Hindlimb muscle (tissue), 1 donor: ENCODE measurements at places on chromosomes 13 and 19. TPM values are rescaled to one million over a fixed set of nuclear protein-coding genes. Genes with fewer than 3 reads are reported as not detected.
A peak's percentile ranks its signal among the peaks of the same experiment; 100 is the strongest.

CXCL17 gene
- not detected for polyA plus RNA-seq

TMPRSS9 gene
- polyA plus RNA-seq = 0.67 TPM

GRCh38 chr19:31070146-31071065 is 278.8 kb downstream of the TSHZ3 start:
- DNase-seq = no peak

- peak; percentile 93 for DNase-seq
Observed at GRCh38 chr19:58059003-58059670, at the start of gene ZNF135. Gene ZNF135 (plus strand): TSS chr19:58059282. CDS start chr19:58060003, 721 bp downstream.

- no peak for DNase-seq
Observed at GRCh38 chr13:63481334-63481733, 2065.7 kb upstream of the PCDH20 start.

GRCh38 chr13:50171590-50172282 is 156.5 kb downstream of the KCNRG start:
- no peak for DNase-seq

DNA sequence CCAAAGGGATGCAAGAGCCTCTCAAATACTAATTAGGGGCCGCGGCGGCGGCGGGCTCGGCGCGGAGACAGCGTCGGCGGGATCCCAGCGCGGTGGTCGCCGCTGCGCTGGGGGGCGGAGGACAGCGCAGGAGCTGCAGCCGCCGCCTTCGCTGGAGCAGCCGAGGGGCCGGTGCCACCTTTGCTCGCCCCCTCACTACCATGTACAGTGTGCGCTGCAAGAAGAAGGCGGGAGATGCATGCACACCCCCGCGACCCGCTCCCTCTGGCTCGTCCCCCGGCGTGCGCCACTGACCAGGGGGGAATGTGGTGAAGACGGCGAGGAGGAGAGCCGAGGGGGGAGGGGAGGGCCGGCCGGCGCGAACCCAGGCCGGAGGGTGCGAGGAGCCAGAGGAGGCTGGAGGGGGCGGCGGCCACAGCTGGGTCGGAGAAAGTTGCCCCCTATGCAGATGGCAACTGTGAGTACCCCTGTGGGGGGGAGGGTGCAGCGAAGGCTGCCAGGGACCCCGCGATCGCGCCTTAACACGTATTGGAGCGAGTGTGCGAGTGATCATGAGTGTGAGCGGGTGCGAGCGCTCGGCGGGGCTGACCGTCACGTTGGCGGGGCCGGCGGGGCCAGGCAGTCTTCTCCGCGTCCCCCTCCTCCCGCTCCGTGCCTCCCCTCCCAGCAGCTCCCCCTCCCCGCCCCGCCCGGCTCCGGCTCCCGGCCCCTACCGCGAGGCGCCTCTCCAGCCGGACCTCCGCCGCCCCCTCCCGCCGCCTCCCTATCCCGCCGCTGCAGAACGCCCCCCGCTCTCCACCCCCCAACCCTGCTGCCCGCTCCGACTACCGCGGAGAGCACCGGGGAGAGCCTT is 808 bp downstream of the SLITRK5 start:
- DNase-seq = peak; percentile 43
